ENCODE measurements at places on chromosomes 3 and 15.

DNA sequence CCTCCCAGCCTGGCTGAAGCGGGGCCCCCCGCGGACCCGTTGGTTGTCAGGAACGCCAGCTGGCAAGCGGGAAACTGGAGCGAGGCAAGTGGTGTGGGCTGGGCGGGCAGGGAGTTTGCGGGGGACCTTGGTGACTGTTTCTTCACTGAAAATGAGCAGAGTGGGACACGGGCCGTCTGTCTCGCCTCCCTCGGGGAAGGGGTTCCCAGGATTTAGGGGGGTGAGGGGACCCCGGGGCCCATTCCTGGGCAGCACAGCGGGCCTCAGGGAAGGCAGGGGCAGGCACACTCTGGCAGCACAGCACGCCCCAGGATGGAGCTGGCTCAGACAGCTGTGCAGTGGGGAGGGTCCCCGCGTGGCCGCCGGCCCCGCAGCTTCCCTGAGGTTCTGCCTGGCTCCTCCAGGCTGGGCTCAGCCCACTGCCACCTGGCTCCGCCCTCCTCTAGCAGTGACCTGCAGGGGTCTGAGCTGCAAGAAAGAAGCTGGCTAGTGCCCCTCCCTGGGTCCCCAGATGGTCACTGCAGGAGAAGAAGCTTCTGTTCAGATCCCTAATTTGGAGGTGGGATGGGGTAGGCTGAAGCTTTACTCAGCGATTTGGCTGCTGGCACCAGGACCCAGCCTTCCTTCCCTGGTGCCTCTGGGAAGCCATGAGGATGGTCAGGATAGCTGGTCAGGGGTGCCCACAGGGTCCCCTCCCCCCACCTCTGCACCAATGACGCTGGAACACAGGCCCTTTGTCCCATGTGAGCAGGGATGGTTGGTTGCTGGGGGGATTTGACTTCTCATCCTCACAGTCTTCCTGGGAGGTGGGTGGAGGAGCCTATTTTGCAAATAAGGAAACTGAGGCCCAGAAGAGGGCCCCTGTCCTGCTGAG is 90.4 kb downstream of the TBC1D2B start:
- DNase-seq, result no peak
- peaks cover 25% of the 10 kb centered on the region for H3K27me3 ChIP-seq
- no peak overlapping the region for H3K27ac ChIP-seq
- no peaks in the 10 kb centered on the region for H3K36me3 ChIP-seq
- no peak overlapping the region for H3K4me3 ChIP-seq

- H3K4me3 ChIP-seq, result no peak overlapping the region
- peaks cover 32% of the 10 kb centered on the region for H3K4me1 ChIP-seq
- no peaks in the 10 kb centered on the region for H3K27me3 ChIP-seq
- DNase-seq, result peak; percentile 19
- H3K27ac ChIP-seq, result no peak overlapping the region
- no peaks in the 10 kb centered on the region for H3K36me3 ChIP-seq
These were observed 343.9 kb upstream of the CBLB start for GRCh38 chr3:106212665-106213222.

DNA sequence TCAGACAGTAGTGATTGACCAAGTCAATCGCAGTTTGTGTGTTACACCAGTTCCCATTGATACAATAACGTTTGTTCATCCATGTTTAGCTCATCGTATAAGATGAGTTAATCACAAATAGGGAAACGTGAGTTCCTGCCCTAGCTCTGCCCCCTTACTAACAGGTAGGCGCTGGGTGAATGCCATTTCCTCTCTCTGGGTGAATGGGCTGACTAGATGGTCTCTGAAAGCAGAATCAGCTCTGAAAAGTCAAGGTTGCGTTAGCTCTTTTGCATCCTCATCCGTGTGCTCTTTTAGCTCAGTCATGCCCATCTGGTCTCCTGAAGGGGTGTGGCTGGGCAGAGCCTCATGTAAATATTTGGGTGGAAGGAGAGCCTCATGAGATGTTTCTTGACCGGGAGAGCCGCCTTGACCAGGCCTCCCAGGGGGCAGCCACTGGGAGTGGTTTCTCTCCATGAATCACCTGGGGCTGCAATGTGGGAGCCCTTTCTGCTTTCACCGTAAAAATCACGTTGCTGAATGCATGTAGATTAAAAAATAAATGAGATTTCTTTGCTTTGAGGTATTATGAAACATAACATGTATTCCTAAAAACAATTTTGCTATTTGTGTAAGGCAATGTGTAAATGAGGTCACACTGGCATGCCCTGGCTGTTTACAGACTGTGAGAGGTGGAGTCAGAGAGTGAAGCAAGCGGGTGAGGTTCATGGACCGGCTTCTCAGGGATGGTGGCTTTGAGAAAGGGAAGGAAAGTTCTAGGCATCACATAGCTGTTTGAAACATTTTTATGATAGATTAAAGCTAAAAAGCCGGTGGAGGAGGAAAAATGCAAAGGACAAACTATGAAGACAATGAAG is 108.4 kb upstream of the RASGRP1 start:
- peaks cover 34% of the 10 kb centered on the region for H3K27me3 ChIP-seq
- H3K4me1 ChIP-seq, result no peaks in the 10 kb centered on the region
- H3K27ac ChIP-seq, result no peak overlapping the region
- no peak overlapping the region for H3K4me3 ChIP-seq
- no peak for DNase-seq

GRCh38 chr3:113269661-113270060 is 58.3 kb downstream of the BOC start:
- no peaks in the 10 kb centered on the region for H3K36me3 ChIP-seq
- H3K27ac ChIP-seq, result no peak overlapping the region
- H3K4me1 ChIP-seq, result peaks cover 9% of the 10 kb centered on the region

GRCh38 chr3:28449398-28449797 is 100.8 kb upstream of the AZI2 start:
- no peaks in the 10 kb centered on the region for H3K27me3 ChIP-seq
- H3K36me3 ChIP-seq, result no peaks in the 10 kb centered on the region
- H3K27ac ChIP-seq, result no peak overlapping the region
- no peak for DNase-seq
- no peak overlapping the region for H3K4me3 ChIP-seq
- no peaks in the 10 kb centered on the region for H3K4me1 ChIP-seq

- peaks cover 65% of the 10 kb centered on the region for H3K4me1 ChIP-seq
- DNase-seq, result no peak
- no peaks in the 10 kb centered on the region for H3K27me3 ChIP-seq
- H3K27ac ChIP-seq, result peak overlapping the region; percentile 84
These were observed 399.6 kb upstream of the TBL1XR1 start for GRCh38 chr3:177596816-177597271.

GRCh38 chr3:63046580-63046979 is 171.4 kb upstream of the CADPS start:
- no peaks in the 10 kb centered on the region for H3K4me1 ChIP-seq
- no peaks in the 10 kb centered on the region for H3K36me3 ChIP-seq
- H3K4me3 ChIP-seq, result no peak overlapping the region
- H3K27me3 ChIP-seq, result peaks cover 2% of the 10 kb centered on the region
- no peak overlapping the region for H3K27ac ChIP-seq

DNA sequence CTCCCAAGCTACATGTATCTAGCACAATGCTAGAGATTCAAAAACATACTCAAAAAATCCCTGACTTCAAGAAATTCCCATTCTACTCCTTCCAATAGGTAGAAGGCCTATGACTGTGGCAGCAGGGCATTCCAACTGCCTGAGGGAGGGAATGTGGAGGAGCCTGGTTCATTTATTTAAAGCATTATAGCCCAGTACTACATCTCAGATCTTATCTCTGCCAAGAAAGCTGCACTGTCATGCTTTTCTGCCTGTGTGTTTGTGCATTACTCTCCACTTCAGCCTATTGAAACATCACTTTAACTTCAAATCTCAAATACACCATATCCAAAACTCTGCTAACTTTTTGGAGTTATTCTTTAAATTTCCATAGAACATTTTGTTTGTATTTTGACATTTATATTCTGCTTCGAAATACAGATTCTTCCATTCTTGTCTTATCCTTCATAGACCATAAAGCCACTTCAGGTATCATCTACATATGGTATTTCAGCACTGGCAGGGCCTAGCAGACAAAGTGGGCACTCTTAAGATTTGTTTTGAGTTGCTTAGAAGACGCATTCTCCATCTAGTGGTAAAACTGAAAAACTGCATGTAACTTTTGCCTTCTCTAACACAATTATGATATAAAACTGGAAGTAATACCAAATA is 59.1 kb upstream of the NEDD4 start:
- DNase-seq, result peak; percentile 57
- no peaks in the 10 kb centered on the region for H3K36me3 ChIP-seq
- H3K4me1 ChIP-seq, result peaks cover 19% of the 10 kb centered on the region
- H3K4me3 ChIP-seq, result no peak overlapping the region
- peak overlapping the region; percentile 82 for H3K27ac ChIP-seq
- H3K27me3 ChIP-seq, result peaks cover 3% of the 10 kb centered on the region

DNA sequence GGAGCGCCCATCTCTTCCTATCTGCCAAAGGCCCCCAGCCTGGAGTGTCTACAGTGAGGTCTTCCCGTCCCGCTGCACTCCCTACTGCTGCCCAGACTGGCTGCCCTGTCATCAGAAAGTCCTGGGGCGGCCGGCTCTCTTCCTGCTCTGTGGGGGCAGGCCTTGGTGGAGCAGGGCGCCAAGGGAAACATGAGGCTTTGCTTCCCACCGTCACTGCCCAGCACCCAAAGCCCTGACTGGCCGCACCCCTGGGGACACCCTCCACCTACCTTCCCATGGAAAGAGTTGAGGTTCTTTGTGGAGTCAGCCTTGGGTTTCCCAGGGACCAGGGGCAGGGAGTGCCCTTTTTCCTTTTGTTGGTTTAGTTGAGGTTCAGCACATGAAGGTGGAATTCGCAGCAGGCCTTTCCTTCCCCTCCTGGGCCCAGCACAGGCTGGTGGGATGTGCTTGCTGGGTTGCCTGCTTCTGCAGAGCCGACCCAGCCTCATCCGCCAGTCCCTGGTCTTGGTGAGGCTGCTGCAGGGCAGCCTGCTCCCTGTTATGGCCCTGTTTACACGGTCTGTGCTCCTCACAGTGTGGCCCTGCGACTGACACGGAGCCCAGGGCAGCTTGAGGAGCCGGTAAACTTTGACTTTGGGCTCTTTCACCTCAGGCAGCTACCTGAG is 51.8 kb upstream of the PLXNA1 start:
- H3K27ac ChIP-seq, result peak overlapping the region; percentile 77
- peaks cover 3% of the 10 kb centered on the region for H3K27me3 ChIP-seq
- H3K36me3 ChIP-seq, result no peaks in the 10 kb centered on the region
- no peak for DNase-seq

GRCh38 chr3:119562307-119562961 is 3.0 kb upstream of the CD80 start:
- no peaks in the 10 kb centered on the region for H3K4me1 ChIP-seq
- DNase-seq, result no peak
- H3K36me3 ChIP-seq, result no peaks in the 10 kb centered on the region
- no peak overlapping the region for H3K4me3 ChIP-seq

DNA sequence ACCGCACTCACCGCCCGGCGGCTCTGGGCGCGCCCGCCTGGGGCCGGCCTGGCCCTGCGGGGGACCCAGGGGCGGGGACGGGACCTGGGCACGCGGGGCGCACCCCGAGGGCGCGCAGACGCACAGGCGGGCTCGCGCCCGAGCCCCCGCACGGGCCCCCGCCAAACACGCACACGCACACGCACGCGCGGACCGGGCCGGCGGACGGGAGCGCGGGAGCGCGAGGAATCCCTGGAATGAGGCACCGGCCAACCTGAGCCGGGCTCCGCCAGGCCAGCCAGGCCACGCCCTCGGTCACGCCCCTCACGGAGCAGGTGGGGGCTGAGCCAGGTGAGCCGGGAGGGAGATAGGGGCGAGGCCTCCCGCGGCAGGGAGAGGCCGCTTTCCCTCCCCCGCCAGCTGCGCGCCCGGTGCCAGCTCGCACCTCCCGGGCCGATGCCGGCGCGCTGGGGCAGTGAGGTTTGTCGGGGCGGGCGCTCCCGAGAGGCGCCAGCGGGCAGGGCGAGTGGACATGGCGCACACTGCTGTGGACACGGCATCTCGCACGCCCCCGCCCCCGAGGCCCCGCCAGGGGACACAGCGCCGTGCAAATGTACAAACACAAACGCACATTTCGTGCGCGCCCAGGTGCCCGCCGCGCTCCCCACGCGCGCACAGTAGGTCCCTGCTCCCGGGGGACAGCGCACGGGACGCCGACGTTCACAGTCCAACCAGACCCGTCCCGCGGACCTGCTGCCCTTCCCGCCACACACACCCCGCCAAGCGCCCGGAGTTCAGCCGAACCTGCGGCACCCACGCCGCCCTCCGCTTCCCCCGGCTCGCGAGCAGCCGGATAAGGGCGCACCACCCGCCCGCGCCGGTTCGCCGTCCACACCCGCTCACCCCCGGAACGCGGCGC is 75.9 kb upstream of the VGLL4 start:
- H3K27ac ChIP-seq, result 0 out of 2 replicates have a peak overlapping the region, but pooled peaks have one; percentile 99
- peaks cover 36% of the 10 kb centered on the region for H3K4me1 ChIP-seq
- H3K4me3 ChIP-seq, result peak overlapping the region; percentile 100
- H3K36me3 ChIP-seq, result no peaks in the 10 kb centered on the region

DNA sequence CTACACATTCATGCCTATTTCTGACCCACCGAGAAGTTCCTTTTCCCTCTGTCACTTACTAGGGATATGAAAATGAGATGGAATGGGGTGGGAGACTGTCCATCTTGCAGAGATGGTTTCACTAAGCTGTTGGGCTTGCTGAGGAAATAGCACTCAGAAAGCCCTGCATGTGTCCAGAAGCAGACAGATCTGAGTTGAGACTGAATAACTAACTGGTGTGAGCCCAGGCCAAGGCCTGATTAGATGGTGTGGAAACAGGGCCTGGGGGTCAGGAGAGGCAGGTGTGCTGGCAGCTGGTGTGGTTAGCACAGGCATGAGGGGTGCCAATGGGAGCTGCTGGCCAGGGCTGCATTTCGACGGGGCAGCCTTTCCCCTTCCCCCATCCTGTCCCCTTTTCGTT is 72.1 kb downstream of the CLSTN2 start:
- no peaks in the 10 kb centered on the region for H3K4me1 ChIP-seq
- H3K36me3 ChIP-seq, result no peaks in the 10 kb centered on the region
- no peak for DNase-seq
- peaks cover 2% of the 10 kb centered on the region for H3K27me3 ChIP-seq
- H3K4me3 ChIP-seq, result no peak overlapping the region
- H3K27ac ChIP-seq, result no peak overlapping the region

DNA sequence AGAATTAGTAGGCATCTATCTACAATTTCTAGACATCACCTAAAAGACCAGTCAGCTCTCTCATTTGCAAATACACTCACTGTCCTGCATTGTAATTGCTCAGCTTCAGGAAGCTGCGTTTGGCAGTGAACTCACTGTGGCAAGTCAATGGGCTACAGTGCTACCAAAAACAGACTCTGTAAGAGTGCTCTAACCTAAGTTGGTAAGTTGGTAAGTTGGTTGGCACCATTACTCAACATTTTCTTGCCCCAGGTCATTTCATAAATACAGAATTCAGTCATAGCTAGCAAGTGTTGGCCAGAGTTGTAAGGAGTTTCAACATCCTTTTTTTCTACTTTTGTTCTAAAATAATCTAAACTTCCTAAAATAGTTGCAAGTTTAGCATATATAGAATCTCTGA is 466.3 kb downstream of the NAALADL2 start:
- H3K27me3 ChIP-seq, result no peaks in the 10 kb centered on the region
- H3K27ac ChIP-seq, result no peak overlapping the region
- no peak overlapping the region for H3K4me3 ChIP-seq

DNA sequence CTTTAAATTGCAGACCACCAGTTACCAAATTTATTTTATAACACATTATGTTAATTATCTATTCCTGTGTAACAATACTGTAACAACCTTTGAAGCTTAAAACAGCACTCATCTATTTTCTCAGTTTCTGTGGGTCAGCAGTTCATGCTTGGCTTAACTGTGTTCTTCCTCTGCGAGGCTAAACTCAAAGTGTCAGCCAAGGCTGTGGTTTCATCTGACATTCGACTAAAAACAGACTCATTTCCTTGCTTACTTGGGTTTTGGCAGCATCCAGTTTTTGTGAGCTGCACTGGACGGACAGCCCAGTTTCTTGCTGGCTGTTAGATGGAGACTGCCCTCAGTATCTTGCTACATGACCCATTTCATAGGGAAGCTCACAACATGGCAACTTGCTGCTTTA is 247.3 kb upstream of the KCNH8 start:
- H3K27me3 ChIP-seq, result no peaks in the 10 kb centered on the region
- no peaks in the 10 kb centered on the region for H3K36me3 ChIP-seq
- no peak overlapping the region for H3K4me3 ChIP-seq
- H3K4me1 ChIP-seq, result no peaks in the 10 kb centered on the region
